ENCODE measurements at places on chromosomes 3 and 15.

- no peak for DNase-seq
These were observed 105.3 kb downstream of the CD47 start for GRCh38 chr3:107985496-107985895.

- no peak for DNase-seq
These were observed 3.1 kb downstream of the DMXL2 start for GRCh38 chr15:51619331-51620035.

DNA sequence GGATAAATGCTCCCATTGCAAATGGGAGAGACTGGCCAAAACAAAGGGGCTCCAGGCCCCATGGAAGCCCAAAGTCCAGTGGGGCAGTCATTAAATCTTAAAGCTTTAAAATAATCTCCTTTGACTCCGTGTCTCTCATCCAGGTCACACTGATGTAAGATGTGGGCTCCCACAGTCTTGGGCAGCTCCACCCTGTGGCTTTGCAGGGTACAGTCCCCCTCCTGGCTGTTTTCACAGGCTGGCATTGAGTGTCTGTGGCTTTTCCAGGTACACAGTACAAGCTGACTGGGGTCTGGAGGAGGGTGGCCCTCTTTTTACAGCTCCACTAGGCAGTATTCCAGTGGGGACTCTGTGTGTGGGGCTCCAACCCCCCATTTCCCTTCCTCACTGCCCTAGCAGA, 45.9 kb downstream of the NIPA2 start:
- DNase-seq = peak; percentile 23

- DNase-seq = no peak
These were observed 1.4 kb upstream of the PRSS50 start for GRCh38 chr3:46719044-46719565.

- DNase-seq = no peak
These were observed 39.5 kb downstream of the NR2F2 start for GRCh38 chr15:96369825-96370621.

- DNase-seq = peak; percentile 98
These were observed 20.1 kb downstream of the GXYLT2 start for GRCh38 chr3:72907731-72908620.

DNA sequence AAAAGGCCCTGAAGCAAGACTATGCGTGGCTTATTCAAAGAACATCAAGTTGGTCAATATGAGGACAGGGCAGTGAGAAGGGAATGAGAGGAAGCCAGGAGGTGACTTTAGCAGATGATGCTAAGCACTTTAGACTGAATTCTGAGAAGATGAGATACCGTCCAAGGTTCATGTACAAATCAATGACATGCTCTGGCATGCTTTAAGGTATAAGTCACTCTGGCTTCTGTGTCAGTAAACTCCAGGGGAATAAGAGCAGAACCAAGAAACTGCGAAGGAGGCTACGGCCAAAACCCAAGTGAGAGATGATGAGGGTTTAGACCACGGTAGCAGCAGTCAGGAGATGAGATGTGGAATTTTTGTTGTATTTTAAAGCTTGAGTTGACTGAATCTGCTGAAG, 8.9 kb upstream of the CCDC50 start:
- DNase-seq = no peak

DNA sequence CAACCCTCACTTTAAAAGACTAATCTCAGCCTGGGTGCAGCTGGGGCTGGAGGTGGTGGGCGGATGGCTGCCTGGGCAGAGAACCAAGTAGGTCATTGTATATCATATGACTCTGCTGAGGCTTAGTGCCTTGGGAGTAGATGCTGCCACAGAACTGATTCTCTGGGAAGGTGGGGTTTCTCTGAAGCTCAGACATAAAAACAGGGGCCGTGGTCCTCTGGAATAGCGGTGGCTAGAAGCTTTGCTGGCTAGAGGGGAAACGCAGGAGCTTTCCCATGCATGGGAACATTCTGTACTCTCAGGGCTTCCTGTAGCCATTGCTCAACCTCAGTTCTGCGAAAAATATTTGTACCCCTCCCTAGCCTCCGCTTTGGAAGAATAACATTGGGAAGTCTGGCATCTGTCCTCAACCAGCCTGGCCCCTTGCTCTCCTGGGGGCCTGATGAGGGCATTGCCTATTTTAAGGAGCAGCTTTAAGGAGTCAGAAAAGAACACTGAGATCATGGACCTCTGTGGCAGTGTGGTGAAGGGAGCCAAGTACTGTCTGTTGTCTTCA, 14.7 kb downstream of the TIMP4 start:
- DNase-seq = peak; percentile 95

DNA sequence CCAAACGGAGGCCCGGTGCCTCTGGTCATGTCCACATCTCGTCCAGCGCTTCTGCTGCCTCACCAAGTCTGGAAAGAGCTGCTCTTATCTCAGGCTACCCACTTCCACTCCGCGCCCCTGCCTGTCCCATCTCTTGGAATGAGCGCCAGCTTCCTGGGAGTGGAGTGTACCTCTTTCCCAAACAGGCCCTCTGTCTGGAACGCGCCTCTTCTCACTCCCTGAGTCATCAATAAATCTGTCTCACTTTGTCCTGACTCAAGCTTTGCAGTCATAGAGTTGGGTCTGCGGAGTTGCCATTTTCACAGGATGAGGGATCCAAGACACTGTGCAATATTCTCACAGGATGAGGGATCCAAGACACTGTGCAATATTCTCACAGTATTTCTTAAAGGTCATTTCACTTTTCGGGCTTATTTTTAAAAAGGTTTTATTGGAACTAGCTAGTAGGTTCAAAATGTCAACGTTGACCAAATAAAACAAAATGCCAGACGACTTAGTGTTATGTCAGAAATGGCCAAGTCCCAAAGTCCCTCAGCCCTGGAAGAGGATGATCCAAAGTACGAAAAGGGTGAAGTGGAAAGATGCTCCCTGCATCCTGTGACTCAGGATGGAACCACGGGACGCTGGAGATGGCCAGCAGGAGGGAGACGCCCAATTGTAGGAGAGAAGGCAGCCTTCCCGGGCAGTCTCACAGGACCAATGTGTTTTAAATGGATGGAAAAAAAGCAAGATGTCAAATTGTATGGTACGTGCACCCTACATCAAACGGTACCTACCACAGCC, 81.1 kb downstream of the CHSY1 start:
- DNase-seq = peak; percentile 25

GRCh38 chr3:27022096-27022761, 347.0 kb downstream of the NEK10 start:
- no peak for DNase-seq

GRCh38 chr3:171373711-171374110, 86.5 kb downstream of the TNIK start:
- no peak for DNase-seq

GRCh38 chr15:40065166-40065565, 26.2 kb upstream of the SRP14 start:
- DNase-seq = peak; percentile 46

DNA sequence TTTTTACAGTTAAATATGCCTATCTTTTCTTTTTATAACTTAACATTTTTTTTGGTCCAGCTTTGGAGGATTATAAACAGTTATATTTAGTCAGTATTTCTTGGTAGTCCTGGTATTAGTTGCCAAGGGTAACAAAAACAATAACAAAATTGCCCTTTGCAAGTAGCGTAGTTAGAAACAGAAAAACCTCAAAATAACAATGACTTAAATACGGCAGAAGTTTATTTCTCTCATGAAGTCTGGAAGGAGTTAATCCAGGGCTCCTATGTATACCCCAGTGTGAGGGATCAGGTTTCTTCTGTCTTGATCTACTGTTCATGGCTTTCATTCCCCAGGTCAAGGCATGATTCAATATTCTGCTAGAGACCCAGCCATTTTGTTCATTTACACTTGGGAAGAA, 14.1 kb upstream of the MYH15 start:
- peak; percentile 58 for DNase-seq

DNA sequence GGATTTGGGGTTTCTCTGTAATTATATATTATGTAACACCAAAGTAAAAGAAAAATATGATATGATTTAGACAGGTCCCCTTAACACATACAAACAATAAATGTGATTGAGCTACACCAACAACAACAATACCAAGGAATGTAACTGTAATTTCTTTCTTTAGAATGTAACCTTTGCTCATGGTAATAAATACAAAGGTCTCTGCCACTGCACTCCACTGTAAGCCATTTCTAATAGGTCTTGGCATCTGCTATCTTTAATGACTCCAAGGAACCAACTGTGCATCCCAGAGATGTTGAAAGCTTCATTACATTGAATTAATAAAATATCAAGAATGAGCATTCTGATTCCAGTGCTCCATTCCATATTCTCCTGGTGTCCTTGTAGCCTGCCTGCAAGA, 88.8 kb downstream of the PDZRN3 start:
- DNase-seq = no peak

DNA sequence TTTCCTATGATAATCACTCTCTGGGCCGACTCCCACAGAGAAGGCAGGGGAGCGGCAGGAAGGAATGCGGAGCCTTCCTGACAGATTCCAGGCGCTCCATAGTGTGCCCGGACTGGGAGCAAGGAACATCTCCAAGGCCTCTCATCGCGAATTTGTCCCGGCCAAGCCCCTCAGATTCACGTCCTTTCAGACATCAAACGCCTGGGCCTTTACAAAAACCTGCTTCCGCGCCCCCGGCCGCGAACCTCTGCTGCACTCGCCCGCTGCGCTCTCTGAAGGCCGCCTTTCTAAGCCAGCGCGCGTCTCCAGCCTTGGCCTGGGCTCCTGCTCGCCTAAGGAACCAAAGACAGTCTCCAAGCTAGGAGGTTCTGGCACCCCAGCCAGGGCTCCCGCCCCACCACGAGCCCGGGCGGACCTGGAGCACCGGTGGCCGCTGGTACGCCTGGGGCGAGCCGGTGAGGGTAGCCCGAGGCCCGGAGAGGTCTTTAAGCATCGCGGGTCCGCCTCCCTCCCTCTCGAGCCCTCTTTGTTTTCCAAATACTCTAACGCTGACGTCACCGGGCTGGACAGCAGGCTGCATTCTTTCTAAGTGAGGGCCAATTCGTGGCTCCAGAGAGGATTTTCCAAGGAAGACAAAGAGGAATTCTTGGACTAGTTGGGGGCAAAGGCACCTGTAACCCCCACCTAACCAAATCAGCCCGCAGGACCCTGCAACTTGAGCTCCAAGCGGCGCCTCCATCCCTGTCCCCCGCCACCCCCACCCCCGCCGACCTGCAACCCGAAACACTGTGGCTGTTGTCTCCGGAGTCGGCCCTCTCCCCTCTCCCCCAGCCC, 759 bp downstream of the AMOTL2 start:
- peak; percentile 95 for DNase-seq

GRCh38 chr3:175434561-175434960, 575.4 kb downstream of the NAALADL2 start:
- no peak for DNase-seq

DNA sequence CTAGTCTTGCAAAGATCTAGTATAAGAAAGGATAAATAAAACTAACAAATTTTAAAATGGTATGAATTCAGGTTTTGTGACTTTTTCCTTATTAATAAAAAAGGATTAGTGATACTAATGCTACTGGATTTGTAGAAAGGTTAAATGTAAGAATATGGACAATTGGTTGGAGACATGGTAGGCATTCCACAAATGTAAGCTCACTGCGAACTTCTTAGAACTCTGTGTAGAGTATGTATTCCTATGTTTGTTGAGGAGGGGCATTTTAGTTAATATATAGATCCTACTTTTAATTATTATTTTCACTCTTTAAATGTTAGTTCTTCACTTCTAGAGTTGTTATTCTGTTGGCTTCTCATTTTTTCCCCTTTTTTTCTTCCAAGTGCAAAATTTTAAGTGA, 414.3 kb downstream of the RBMS3 start:
- no peak for DNase-seq

- DNase-seq = peak; percentile 90
These were observed 45.1 kb downstream of the COLQ start for GRCh38 chr3:15476378-15476777.

- DNase-seq = no peak
These were observed 8.0 kb upstream of the MESP2 start for GRCh38 chr15:89768071-89768500.

- DNase-seq = peak; percentile 41
These were observed 265.0 kb downstream of the OPA1 start for GRCh38 chr3:193857996-193858395.

GRCh38 chr3:14306142-14306541, 96.3 kb upstream of the SLC6A6 start:
- DNase-seq = no peak

- no peak for DNase-seq
These were observed 217.9 kb downstream of the SATB1 start for GRCh38 chr3:18207226-18207625.

- no peak for DNase-seq
These were observed 9.4 kb downstream of the CLSTN2 start for GRCh38 chr3:139944256-139944910.

GRCh38 chr15:50531766-50532165, 14.7 kb downstream of the USP50 start:
- no peak for DNase-seq

DNA sequence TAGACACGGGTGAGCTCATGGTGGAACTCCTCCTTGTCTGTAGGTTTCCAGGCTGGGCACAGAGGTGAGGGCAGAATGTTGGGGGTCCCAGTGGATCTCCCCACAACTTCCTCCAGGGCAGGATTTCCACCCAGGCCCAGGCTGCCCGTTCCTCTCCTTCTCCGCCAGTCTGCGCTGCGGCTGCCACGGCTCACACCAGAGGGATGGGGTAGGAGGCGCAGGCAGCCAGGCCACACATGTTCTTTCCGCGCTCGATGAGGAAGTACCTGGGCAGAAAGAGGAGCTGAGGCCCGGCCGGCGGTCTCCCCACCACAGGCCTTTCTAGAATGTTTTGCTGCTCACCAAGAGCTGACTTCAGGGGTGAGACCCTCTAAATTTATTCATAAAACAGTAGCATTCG, 22.9 kb downstream of the CTSH start:
- DNase-seq = no peak

DNA sequence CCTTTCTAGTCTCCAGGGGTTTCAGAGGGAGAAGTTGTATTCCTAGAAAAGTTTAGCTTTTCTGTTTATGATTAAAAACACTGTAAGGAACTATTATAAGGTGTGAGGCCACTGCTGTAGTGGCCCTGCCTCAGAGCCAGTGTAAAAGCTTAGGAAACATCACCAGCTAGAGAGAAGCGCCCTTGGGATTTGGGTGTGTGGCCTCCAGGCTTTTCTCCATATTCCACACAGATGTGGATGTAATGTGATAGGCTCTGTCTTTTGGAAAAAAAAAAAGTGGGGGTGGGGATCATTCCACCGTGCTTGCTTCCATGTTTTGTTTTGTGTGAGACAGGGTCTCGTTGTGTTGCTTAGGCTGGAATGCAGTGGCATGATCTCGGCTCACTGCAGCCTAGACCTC, 13.9 kb downstream of the SEC61A1 start:
- DNase-seq = no peak

DNA sequence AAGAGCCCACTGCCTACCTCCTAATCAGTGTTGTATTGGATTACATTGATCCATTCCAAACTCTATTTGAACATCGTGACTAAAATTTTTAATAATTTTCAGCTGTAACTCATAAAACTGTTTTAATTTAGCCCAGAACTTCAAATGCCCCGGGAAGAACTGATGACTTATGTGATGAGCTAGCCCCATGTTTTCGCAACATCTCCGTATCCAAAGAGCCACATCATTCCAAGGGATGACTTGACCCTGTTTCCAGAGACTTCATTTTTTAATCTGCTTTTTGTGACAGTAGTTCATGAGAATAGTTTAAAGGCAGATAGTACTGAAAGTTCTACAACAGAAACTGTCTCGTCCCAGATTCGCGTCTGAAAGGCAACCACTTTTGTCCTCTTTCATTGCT, 97.4 kb downstream of the STAC start:
- no peak for DNase-seq

Data from myocyte (in vitro differentiated cells).